ENCODE measurements at places on chromosomes 1 and 21.

DNA sequence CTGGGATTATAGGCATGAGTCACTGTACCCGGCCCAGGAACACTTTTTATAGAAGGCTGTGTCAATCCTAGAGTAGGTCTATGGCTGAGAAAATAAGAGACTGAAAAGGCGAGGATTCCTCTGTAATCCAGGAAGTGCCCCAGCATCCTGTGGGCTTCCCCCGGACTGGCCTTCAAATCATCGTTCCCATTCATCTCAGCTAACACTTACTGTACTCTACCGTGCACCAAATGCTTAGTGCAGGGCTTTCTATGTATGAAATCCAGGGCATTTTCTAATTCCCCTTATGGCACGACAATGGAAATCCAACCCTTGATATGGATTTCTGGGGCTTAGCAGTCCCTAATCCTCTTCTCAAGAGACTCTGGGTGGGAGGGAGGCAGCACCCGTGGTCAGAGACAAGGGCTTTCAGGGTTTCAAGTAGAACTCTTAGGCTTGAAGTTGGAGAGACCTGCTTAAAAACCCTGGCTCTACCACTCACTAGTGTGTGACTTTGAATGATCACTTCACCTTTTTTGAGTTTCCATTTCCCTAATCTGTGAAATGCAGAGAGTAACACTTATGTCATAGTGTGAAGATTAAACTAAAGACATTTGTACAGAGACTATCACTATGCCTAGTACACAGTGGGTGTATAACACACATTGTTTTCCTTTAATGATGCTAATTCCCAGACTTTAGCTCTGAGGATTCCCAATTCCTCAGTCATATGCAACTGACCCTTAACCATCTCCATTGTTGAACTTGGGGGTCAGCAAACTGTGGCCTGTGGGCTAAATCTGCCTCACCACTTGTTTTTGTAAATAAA is 20.3 kb downstream of the MECR start:
- no peak for DNase-seq

DNA sequence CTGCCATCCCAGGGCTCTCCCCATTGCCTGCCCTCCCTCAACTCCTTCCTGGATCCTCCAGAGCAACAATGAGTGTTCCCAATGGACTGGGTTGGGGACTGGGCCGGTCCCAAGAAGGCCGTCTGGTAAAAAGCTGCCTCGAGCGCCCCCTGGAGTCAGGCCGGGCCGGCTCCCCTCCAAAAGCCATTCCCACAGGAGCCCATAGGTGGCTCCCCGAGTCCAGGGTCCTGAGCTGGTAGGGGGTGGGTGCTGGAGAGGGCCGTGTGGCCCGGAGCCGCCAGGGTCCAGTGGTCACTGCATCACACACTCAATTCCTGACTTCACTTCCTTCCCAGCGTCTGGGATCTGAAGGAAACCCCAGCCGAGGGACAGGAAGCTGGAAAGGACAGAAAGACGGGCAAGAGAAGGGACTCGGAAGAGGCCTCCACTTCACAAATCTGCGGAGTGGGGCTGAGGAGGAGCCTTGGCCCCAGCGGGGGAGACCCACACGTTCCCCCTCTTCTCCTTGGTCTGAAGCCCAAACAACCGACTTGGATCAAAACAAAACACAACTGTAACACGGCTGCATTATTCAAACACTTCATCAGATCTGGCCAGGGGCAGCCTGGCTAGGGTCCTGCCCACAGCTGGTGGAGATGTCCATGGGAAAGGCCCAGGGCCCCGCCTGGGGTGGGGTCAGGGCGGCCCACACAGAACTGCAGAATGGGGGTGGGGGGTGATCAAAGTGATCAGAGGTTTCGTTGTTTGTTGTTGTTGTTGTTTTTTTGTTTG is 10.9 kb upstream of the ALDH4A1 start:
- DNase-seq = peak; percentile 84

DNA sequence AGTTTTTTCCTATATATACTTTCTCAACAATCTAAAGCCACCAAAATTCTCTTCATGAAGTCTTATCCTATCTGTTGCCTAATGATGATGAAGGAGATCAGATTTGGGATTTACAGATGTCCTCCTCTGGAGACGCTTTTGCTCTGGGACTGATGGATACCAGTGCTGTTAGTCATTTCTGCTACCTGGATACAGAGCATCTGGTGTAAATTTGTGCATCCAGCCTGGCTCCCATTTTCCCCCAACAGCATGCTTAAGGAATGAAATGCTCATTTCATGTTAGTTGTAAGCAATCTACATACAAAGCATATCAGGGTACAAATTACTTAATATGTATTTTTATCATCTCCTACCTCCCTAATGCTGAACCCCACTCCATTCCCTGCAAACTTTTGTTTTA is 57.7 kb downstream of the HNRNPR start:
- no peak for DNase-seq

DNA sequence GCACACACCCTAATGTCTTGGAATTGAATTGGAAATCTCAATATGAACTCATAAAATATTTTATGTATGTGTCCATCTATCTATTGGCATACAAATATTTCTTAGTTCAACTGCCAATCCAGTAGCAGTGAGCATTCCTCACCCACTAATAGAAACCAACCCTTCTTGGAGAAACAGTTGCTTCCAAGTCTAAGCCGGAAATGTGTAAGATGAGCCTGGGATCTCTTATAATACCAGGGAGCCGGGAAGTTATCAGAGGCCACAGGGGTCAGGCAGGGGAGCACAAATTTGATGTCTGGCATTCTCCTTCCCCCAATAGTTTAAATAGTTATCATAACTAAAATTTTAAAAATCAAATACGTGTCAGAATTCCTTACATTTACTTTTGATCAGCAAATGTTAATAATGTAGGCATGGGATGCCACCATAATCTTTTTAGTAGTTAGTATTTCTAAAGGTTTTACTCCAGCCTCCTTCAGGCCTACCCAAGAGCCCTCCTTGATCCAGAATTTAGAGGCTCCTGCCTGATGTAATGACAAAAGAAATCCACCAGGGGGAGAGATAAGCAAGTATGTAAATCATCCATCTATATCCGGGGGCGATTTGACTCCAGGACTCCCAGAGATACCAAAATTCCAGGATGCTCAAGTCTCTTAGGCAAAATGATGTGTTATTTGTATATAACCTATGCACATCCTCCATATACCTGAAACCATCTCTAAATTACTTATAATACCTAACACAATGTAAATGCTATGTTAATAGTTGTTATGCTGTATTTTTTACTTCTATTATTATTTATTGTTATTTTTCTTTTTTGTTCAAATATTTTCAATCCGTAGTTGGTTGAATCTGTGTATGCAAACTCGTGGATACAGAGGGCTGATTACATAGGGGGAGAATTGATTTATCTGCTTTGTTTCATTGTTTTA is 218.7 kb upstream of the COA6 start:
- no peak for DNase-seq

- DNase-seq = no peak
Observed at GRCh38 chr1:12376236-12377045, 146.6 kb downstream of the VPS13D start.

DNA sequence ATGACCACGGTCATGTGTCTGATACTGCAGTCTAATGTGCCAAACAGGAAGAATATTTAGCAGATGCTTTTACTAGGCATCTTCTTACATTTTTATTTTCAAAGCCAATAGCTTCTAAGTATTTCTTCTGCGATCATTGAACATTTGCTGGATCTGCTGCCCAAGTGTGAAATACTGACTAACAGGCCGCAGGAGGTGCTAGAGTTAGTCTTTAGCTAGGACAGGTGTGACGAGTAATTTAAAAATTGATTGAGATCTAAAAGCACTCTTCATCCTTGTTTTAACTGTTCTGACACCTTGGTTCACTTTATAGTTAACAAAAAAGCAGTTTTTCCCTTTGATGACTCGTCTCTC is 748 bp upstream of the FAM78B start:
- no peak for DNase-seq

DNA sequence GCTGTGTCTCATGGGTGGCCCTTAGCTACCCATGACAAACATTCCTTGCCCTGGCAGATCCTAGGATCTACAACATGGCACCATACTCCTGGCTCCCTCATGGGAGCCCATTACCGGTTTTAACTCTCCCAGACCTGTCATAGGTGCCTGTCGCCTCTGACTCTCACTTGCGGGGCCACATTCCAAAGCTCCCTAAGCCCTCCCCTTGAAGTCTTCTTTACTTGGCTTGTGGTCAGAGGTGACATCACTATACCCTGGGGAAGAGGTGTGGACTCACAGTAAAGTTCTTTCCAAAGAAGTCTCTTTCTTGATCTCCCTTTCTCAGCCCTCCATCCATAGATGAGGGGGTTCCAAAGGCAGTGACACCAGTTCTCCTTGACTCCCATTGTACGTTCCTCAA is 5.4 kb upstream of the SLAMF9 start:
- DNase-seq = no peak

DNA sequence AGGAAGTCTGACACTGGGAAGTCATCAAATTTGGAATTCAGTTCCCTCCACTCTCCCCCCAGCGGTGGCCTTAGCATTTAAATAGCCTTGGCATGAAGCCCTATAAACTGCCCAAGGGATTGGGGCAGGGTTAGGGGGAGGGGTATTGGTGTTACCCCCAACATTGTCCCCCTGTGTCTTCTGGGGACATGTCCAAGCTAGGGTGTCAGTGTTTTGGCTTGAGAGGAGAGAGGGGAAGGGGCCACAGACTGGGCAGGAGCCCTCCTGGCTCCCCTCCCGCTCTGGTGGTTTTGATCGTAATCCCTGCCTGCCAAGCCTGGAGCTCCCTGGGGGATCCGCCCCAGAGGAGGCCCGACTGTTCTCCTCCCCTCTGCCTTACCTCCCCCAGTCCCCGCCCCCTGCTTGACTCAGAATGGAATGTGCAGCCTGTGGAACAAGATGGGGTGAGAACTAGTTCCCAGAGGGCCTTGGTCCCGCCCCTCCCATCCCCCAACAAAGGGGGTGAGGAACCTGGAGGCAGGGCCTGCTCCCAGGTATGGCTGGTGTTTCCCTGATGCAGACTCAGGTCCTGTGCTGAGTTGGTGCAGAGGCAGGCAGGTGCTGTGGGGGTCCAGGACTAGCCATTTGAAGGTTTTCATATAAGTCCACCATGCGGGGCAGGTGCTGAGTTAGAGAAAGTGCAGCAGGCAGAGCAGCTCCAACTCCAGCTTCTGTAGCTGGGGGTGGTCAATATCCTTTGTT is 7.4 kb downstream of the SOX13 start:
- peak; percentile 95 for DNase-seq

DNA sequence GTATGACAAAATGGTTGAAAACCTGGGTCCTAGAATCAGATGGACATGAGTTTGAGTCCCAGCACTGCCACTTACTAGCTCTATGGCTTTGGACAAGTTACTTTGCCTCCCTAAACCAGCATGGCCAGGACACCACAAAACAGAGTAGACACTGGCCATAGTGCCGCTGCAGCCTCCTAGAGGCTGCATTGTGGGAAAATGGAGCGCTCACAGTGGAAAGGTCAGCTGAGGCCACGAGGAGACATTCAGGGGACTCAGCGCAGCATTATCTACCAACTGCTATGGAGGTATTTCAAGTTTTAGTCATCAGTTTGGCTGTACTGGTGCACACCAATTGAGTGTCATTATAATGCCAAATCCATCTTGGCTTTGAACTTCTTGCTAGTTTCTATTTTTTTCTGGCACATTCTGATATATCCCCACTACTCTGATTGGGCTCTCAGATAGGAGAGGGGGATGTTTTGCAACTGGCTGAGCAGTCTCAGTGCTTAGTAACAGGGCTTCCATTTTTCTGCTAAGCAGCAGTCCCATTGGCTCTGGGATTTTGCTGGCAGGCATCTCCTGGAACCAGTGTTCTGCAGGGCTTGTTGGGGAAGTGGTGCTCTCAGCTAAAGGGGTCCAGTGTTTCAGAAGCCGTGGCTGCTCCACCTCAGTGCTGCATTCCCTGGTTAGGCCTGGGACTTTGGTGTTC is 16.2 kb downstream of the NT5C1A start:
- DNase-seq = no peak

Measured in aorta (tissue), 5 donors.